ENCODE measurements at places on chromosomes 5 and 9.

DNA sequence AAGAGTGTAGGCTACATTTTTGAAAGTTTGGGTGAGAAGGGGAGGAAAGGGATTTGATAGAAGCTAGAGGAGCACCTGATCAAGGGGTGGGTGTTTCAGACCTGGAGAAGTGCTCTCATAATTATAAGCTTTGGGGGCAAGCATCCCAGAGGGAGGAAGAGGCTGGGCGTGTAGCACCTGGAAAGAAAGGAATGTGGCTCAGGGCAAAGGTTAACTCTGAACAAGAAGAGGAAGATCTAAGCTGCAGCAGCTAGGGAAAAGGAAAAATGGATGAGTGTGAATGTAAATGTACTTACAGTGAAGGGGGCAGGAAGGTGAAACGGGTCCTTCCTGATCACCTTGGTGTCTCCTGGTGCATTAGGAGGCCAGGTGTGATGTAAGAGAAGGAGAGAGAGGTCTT lies 49.8 kb upstream of the ANKRD55 start:
- H3K4me1 ChIP-seq = peaks cover 6% of the 10 kb centered on the region
- no peak overlapping the region for H3K4me3 ChIP-seq
- no peak for DNase-seq
- no peaks in the 10 kb centered on the region for H3K36me3 ChIP-seq

DNA sequence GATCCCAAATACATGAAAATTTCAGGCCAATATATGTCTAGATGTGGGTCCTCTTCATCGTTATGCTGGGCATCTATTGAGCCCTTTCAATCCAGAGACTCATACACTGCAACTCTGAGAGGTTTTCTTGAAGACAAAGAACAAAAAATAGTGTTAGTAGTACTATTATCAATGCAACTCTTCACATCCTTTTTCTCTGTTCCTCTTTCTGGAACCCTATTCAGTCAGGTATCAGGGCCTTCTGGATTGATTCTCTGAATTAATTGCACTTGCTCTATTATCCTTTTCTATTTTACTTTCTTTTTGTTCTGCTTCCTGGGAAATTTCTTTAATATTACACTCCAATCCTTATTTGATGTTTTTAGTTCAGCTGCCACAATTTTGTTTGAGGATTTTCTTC lies 18.5 kb upstream of the FAM120A start:
- no peak for DNase-seq
- no peaks in the 10 kb centered on the region for H3K4me1 ChIP-seq
- H3K4me3 ChIP-seq = no peak overlapping the region
- no peaks in the 10 kb centered on the region for H3K27me3 ChIP-seq
- no peak overlapping the region for H3K27ac ChIP-seq
- no peaks in the 10 kb centered on the region for H3K36me3 ChIP-seq

- H3K27me3 ChIP-seq = no peaks in the 10 kb centered on the region
- no peaks in the 10 kb centered on the region for H3K36me3 ChIP-seq
- H3K4me1 ChIP-seq = no peaks in the 10 kb centered on the region
- H3K4me3 ChIP-seq = no peak overlapping the region
- no peak for DNase-seq
Observed at GRCh38 chr5:65198456-65199120, 283.1 kb downstream of the ADAMTS6 start.

DNA sequence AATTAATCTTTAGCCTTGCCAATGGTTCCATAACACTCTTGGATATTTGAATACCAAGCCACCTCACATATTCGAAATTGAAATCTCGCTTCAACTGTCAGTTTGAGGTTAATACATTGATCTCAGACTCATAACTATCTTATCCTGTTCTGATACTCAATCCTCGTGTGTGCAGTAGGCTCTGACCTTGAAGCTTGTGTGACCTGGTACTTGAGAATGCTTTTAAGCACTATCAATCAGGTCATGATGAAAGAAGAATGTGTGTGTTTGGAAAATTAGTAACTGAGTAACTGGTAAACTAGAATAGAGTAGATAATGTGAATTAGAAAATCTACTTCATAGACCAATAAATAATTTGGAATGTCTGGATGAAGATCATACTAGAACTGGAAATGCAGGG lies 1266.7 kb downstream of the MAT2B start:
- H3K36me3 ChIP-seq = no peaks in the 10 kb centered on the region
- H3K27me3 ChIP-seq = no peaks in the 10 kb centered on the region
- DNase-seq = no peak
- no peaks in the 10 kb centered on the region for H3K4me1 ChIP-seq
- no peak overlapping the region for H3K4me3 ChIP-seq
- no peak overlapping the region for H3K27ac ChIP-seq

GRCh38 chr5:66987949-66988838 lies 208.4 kb downstream of the CD180 start:
- no peaks in the 10 kb centered on the region for H3K4me1 ChIP-seq
- no peaks in the 10 kb centered on the region for H3K36me3 ChIP-seq
- no peaks in the 10 kb centered on the region for H3K27me3 ChIP-seq
- H3K27ac ChIP-seq = no peak overlapping the region
- no peak for DNase-seq
- H3K4me3 ChIP-seq = no peak overlapping the region

DNA sequence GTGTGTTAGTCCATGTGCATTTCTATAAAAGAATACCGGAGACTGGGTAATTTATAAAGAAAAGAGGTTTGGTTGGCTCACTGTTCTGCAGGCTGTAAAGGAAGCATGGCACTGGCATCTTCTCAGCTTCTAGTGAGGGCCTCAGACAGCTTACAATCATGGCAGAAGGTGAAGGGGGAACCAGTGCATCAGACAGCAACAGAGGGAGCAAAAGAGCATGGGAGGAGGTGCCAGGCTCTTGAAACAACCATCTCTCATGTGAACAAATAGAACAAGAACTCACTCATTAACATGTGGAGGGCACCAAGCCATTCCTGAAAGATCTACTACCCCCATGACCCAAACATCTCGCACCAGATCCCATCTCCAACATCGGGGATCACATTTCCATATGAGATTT lies 89.2 kb upstream of the IL33 start:
- no peaks in the 10 kb centered on the region for H3K36me3 ChIP-seq
- no peak for DNase-seq
- H3K4me3 ChIP-seq = no peak overlapping the region
- no peaks in the 10 kb centered on the region for H3K4me1 ChIP-seq
- no peaks in the 10 kb centered on the region for H3K27me3 ChIP-seq
- H3K27ac ChIP-seq = no peak overlapping the region

GRCh38 chr9:93624977-93625376 lies 48.6 kb downstream of the PHF2 start:
- no peaks in the 10 kb centered on the region for H3K36me3 ChIP-seq
- DNase-seq = no peak
- H3K4me1 ChIP-seq = no peaks in the 10 kb centered on the region
- no peak overlapping the region for H3K27ac ChIP-seq
- no peaks in the 10 kb centered on the region for H3K27me3 ChIP-seq

DNA sequence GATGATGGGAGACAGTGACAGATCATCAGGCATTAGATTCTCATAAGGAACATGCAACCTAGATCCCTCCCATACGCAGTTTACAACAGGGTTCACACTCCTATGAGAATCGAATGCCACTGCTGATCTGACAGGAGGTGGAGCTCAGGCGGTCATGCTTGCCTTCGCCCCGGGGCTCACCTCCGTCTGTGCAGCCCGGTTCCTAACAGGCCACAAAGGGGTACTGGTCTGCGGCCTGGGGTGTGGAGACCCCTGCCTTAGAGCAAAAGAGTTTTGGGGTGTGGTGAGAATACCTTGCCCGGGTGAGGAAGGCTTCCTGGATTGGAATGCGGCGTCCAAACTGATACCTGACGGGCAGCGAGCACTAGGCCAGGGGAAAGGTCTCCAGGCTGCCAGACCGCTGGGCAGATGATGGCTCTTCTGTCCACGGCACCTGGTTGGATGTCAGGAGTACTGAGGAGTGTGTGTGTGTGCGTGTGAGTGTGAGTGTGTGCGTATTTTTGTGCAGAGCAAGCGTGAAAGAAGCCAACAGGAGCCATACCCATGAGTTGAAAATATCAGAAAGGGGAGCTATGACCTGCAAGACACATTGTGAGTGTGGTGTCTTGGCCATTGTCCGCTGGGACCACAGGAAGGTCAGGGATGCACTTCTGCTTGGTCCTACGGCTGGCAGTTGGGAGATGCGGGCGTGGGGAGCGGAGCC lies 55.4 kb downstream of the ACER2 start:
- no peaks in the 10 kb centered on the region for H3K27me3 ChIP-seq
- H3K36me3 ChIP-seq = no peaks in the 10 kb centered on the region
- peaks cover 5% of the 10 kb centered on the region for H3K4me1 ChIP-seq
- no peak for DNase-seq
- H3K4me3 ChIP-seq = peak overlapping the region; percentile 55
- no peak overlapping the region for H3K27ac ChIP-seq

- H3K4me1 ChIP-seq = no peaks in the 10 kb centered on the region
- no peak overlapping the region for H3K4me3 ChIP-seq
- H3K27ac ChIP-seq = no peak overlapping the region
- no peaks in the 10 kb centered on the region for H3K27me3 ChIP-seq
Observed at GRCh38 chr5:10667431-10668057, 93.5 kb downstream of the DAP start.

DNA sequence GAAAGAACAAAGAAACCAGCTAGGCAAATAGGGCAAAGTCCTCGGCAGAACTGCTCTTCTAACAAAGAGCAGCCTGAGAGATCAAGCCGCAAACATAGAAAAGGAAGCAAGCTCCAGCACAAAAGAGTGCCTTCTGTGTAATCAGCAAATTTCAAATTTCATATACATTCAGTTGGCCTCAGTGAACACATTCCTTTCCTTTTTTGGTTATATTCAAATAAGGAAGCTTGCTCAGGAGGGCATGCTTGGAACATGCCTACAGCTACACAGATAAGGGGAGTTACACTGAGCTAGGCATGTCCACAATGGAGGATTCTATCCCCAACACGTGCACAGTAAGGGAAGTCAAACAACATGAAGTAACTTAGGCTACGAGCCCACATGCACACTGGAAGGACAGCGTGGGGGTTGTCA lies 23.4 kb downstream of the IL33 start:
- H3K27ac ChIP-seq = no peak overlapping the region
- peaks cover 4% of the 10 kb centered on the region for H3K4me1 ChIP-seq
- H3K27me3 ChIP-seq = no peaks in the 10 kb centered on the region
- H3K4me3 ChIP-seq = no peak overlapping the region
- no peaks in the 10 kb centered on the region for H3K36me3 ChIP-seq
- DNase-seq = no peak

GRCh38 chr9:70406434-70406862 lies 8.0 kb downstream of the KLF9 start:
- H3K4me3 ChIP-seq = peak overlapping the region; percentile 9
- peaks cover 93% of the 10 kb centered on the region for H3K4me1 ChIP-seq
- peaks cover 5% of the 10 kb centered on the region for H3K36me3 ChIP-seq
- no peak for DNase-seq
- peak overlapping the region; percentile 15 for H3K27ac ChIP-seq

DNA sequence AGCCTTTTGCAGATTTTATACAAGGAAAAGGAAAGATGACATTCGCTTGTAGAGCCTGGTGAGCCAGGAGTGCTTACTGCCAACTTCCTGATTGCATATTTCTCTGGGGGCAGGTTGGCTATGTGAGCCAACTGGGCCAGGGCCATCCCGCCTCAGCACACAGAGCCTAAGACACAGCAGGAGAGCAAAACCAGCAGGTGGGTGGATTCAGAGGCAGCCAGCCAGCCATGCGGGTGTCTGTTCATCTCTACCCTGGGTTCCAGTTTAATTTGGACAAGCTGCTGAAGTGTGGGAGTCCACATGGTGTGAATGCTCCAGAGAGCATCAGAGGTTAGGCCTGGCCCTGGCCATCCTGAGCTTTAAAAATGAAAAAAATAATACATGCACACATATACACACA lies 291.4 kb downstream of the ARHGEF28 start:
- H3K36me3 ChIP-seq = no peaks in the 10 kb centered on the region
- DNase-seq = no peak
- H3K4me1 ChIP-seq = peaks cover 13% of the 10 kb centered on the region
- H3K4me3 ChIP-seq = no peak overlapping the region
- no peak overlapping the region for H3K27ac ChIP-seq

DNA sequence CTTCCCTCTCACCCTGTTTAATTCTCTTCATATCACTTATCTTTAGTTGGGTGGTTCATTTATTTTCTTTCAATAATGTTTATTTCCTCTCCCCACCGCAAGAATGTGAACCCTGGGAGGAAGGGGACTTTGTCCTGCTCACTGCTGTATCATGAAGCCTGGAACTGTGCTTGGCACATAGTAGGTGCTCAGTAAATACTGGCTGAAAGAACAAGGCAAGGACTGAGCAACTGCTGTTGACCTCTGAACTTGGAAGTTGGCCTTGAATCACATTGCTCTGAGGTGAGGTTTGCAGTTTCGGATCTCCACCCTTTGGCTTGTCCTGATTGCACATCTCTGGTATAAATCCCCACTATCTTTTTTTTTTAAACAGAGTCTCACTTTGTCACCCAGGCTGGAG lies 22.0 kb upstream of the PTGS1 start:
- H3K4me1 ChIP-seq = peaks cover 9% of the 10 kb centered on the region
- H3K36me3 ChIP-seq = no peaks in the 10 kb centered on the region
- H3K27me3 ChIP-seq = no peaks in the 10 kb centered on the region
- no peak for DNase-seq
- H3K27ac ChIP-seq = no peak overlapping the region

GRCh38 chr9:70494221-70494620 lies 79.8 kb upstream of the KLF9 start:
- H3K4me1 ChIP-seq = peaks cover 24% of the 10 kb centered on the region
- H3K36me3 ChIP-seq = no peaks in the 10 kb centered on the region
- H3K27ac ChIP-seq = no peak overlapping the region
- no peaks in the 10 kb centered on the region for H3K27me3 ChIP-seq
- H3K4me3 ChIP-seq = no peak overlapping the region

All from upper lobe of right lung (tissue), 1 donor.